Fibroblast of skin of right quadriceps (primary cell): ENCODE measurements at places on chromosomes 11 and 22.

DNA sequence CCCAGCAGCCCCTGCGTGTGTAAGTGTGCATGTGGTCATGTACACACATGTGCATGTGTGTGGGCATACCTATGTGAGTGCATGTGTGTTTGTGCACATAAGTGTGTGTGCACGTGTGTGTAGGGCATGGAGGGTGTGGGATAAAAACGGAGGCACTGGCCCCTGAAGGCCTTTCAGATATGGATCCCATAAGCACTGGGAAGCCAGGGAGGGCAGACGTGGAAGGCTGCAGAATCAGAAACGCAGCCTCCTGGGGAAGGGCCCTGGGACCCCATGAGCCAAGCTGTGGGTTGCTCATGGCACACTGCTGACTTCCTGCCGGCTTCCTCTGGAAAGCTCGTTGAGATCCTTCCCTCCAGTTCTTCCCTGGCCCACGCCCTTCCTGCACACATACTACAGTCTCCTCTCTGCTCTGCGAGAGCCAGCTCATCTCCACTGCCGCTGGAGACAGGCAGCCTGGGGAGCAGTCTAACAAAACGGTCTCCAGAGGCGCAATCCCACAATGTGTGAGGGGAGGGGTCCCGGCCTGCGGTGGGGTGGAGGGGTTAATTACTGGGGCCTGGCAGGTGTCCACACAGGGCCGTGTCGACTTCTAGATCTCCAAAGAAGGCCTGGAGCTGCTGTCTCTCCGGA, 435.2 kb upstream of the B3GAT1 start:
- no peak for DNase-seq

GRCh38 chr11:46295312-46296058, 18.0 kb downstream of the CREB3L1 start:
- peak; percentile 81 for DNase-seq

GRCh38 chr11:8566613-8567210, 27.3 kb downstream of the STK33 start:
- DNase-seq: peak; percentile 54

- DNase-seq: no peak
Observed at GRCh38 chr11:60570970-60571369, 55.8 kb downstream of the MS4A13 start.

DNA sequence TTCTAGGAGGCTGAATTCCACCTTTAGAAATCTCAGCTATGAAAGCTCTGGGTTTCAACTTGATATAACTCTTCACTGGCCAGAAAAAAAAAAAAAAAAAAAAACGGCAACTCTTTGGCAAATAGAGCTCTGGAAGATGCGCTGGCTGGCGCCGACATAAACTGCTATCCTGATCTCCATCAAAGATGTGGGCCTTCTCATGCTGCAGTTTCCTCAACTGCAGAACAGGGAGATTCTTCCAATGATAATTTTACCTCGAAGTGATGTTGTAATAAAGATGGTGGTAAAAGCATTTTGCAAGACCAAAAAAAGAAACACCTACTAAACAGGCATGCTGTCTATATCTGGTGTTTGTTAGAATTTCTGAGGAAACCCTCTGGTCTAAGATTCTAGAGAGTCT, 20.3 kb downstream of the FLI1 start:
- no peak for DNase-seq

DNA sequence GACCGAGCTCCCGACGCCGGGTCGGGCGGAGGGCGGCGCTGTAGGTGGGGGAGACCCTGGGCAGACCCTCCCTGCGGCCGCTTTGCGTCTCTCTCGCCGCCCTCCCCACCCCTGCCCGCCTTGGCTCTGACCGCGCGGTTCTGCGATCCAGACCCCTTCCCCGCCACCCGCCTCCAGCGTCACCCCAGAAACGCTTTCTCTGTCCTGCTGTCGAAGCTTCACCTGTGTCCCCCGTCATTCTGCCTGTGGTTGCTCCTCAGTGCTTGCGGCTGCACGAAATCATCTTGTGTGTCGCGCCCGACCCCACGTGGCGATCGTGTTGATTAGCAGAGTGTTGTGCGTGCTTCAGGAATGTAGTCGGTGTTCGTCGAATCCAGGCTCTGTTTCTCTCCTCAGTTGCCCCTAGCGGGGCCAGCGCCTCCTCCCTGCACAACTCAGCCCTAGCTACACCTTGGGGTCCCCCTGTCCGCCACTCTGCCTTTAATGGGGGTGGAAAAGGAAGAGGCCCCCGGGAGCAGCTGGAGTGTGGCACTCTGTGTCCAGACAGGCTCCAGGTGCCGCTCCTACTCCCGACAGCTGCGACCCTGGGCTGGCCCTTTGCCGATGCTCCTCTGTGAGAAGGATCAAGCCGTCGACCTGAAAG, 851 bp downstream of the PTDSS2 start:
- peak; percentile 68 for DNase-seq

GRCh38 chr22:46374663-46375474, 39.4 kb downstream of the TRMU start:
- no peak for DNase-seq

GRCh38 chr11:70205766-70206165, 2.7 kb downstream of the FADD start:
- no peak for DNase-seq

DNA sequence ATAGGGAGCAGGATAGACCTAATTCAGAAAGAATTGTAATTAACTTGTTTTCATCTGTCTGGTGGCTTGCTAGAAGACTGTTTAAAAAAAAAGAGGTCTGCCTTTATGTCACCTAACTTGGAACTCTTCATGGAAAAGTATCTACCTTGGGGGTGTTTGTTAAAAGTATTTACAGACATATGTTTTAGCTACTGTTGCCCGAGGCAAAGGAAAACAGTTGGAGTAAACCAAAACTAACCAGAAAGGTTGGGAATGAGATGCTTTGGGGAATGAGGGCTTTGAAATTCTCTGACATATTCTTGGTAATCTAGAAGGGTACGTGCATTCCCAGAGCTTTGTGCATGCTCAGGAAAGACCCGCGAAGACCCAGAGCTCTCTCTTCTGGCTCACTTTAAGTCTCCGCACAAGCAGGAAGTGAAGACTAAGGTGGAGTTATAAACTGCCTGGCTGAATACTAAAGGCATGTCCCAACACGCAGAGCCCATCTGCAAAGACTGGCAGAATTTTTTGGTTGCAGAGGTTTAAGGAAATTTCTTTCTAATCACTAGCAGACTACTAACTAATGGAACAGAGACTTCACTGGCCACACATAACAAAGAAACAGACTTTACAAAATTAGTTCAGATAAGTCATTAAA, 33.2 kb downstream of the HIKESHI start:
- DNase-seq: no peak

DNA sequence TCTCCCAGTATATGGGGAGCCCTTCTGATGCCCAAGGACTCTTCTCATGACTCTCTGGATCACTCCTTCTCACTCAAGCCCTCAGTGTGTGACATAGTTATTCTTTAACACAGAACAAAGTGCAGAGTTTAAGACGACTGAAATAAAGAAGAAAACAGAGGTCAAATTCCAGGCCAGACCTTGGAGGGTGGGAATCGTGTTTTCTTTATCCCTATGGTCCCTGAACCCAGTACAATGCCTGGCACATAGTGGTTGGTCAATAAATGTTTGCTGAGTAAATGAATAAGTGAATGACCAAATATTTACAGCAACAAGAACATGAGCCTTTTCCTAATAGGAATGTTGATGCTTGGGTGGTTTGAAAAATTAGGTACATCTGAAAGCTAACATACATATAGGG, 28.8 kb downstream of the VSTM5 start:
- DNase-seq: no peak

DNA sequence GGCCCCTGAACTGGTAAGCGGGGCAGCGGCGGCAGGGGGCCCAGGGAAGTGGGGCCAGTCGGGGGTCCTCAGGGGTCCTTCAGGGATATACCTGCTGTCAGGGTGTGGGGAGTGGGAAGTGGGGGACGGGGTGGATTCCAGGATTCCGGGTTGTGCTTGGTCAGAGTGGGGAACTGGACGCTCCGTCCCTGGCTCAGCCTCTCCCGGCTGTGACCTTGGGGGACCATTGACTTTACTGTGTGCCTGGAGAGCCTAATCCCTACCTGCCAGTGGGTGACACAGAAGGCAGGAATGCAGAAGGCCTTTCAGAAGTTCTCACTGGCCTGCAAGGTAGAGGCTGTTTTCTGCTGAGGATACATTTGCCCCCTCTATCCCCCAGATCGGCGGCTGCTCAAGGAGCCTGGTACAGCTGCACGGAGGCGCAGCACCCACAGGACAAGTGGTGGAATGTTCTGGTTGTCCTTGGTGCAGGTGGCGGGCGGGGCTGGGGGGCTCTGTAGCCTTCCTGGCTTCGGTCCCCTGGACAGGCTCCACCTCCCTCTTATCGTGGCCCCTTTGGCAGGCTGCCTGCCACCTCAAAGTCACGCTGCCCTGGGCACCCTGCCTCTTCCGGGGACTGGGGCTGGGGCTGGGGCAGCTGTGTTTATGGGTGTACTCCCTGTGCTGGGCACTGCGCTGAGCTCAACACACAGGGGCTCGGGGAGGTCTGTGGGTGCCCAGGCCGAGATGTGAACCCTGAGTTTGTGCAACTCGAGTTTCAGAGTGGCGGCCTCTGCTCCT, 18.4 kb downstream of the KCNQ1 start:
- DNase-seq: no peak

DNA sequence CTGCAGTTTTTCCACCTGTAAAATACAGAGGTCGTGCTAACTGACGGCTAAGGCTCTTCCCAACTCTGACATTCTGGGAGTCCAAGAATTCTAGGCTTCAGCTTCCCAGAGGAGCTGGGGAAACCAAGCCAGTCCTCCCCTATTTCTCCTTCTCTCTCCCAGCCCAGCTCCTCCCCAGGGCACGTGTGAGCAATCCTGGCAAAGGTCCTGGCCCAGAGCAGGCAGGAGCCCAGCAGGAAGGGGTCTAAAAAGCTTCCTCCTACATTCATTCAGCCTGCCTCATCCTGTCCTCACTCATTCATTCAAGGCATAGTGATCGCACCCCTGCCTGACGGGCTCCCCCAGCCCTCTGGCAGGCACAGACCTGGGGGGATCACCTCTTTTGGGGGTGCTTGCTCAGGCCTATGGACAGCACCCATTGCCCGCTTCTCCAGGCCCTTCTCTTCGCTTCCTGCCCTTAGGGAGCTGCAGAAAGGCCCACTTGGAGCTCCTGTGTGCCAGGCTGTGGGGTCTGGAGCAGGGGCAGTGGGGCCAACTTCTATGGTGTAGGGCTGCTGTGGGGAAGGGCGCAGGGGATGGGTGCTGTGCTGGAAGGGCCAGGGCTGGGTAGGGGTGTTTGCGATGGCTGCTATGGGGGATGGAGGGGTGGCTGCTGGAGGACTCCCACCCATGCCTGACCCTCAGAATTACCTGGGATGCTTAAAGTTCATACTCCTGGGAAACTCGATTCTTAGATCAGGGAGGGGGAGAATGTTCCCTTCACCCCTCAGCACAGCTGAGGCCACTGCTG, 9.8 kb downstream of the KCNC1 start:
- DNase-seq: peak; percentile 41

DNA sequence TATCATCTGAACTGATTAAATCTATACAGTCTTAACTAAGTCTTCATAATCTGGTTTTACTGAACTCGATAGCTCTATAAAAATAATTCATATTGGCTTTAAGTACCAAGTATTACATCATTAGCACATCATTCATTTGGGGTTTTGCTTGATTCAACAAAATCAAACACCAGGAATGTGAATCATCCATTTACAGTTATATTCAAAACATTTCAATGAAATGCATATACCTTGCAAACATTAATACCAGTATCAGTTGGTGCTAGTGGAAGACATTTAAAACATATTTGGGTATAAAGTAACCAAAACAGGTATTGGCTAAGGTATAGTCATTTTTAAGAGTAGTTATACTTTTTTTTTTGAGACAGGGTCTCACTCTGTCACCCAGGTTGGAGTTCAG, 12.2 kb upstream of the CCDC89 start:
- DNase-seq: peak; percentile 17

GRCh38 chr11:59216641-59217564, 4.2 kb upstream of the MPEG1 start:
- DNase-seq: peak; percentile 57

DNA sequence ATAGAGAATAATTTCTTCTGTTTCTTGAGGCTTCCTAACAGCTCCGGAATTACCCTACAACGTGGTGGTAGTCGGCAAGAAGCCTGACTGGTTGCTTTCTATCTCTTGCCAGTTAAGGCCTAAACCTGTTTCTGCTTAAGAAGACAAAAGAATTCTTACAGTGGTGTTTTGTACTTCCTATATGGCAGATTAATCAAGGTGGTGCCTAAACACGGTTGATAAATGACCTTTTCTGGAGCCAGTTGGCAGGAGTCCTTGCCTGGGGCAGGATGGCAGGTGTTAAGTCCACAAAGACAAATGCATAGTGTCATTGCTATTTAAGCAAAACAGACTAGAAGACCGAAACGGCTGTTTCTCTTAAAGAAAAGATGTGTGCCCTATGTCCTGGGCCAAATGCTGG, 9.9 kb downstream of the GVQW3 start:
- DNase-seq: no peak

DNA sequence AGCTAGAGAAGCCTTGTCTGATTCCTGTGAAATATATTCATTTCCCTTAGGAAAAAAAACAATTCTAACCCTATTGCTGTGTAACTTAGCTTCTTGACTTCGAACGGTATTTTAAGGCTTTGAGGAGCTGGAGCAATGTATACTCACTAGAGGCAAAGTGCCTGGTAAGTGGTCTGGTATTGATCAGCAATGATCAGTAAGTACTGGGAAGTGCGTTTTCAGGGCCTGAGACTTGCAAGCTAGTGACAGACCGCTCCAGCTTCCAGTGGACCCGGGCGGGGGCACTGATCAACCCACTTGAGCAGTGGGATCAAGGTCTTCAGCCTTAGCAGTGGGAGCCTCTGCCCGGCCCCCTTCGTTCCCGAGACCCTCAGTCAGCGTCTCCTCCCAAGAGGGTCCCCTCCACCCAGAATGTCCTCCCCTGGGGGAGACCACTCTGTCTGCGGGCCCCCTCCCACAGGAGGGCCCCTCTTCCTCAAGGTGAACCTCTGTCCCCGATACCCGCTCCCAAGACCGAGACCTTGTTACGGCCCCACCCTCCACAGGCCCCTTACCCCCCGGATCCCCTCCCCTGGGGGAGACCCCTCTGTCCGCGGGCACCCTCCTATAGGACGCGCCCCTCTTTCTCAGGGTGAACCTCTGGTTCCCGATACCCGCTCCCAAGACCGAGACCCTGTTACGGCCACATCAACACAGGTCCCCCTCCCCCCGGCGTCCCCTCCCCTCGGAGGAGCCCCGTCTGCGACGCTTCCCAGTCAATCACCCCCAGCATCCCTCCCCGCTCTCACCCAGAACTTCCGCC, 452 bp upstream of the ATXN10 start:
- no peak for DNase-seq

- peak; percentile 54 for DNase-seq
Observed at GRCh38 chr22:45534339-45535192, 31.9 kb downstream of the FBLN1 start.

DNA sequence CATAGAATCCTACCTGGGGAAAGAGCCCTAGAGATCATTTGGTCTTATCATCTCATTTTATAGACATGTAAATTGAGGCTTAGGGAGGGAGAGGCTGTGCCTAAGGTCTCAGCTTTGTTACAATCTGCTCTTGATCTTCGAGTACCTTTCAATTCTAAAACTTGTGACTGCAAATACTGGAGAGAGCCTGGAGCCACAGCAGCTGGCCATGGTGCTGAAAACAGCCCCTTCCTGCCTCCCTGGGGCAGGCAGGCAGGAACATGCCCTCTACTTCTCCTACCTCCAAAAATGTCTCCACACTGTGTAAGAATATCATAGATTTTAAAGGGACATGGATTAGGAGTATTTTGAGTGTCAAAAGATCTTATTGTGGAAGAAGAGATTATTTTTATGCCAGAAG, 52.2 kb downstream of the C22orf42 start:
- no peak for DNase-seq
